Thoracic aorta (tissue), 2 donors: ENCODE measurements at places on chromosomes 5 and 9.

GRCh38 chr5:127410959-127411358 is 106.5 kb upstream of the PRRC1 start:
- no peak for DNase-seq

- no peak for DNase-seq
These were observed 117.9 kb upstream of the DAB2 start for GRCh38 chr5:39542511-39543285.

- DNase-seq, result no peak
These were observed 688.9 kb upstream of the CDH9 start for GRCh38 chr5:27727254-27727653.

DNA sequence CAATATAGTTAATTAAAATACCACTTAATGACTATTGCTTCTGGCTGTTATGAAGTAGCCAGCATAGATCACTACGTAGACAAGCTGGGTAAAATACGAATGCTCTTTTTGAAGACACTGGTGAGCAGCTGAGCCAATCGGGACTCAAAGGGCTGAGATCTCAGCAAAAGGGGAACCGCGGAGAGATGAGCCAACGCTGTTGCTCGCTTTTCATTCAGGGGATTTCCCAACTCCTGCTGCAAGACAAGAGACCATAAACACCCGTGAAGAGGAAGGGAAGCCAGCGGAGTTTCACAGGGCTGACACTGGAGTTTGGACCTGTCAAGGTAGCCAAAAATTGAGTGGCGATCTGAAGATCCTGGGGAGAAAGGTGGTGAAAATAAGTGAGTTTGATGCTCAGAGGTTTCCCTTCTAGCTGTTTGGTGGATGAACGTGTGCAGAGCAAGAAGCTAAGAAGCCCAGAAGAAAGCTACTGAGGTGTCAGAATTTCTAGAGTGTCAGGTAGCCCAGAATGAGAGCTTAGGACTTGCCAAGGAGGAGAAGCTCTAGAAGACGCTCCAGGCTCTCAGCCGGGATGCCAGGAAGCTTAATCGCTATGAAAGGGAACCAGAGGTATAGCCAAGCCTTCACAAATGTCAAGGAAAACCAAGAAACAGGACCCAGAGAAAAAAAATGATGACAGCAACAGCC is 79.6 kb upstream of the RNU6ATAC start:
- DNase-seq, result no peak

DNA sequence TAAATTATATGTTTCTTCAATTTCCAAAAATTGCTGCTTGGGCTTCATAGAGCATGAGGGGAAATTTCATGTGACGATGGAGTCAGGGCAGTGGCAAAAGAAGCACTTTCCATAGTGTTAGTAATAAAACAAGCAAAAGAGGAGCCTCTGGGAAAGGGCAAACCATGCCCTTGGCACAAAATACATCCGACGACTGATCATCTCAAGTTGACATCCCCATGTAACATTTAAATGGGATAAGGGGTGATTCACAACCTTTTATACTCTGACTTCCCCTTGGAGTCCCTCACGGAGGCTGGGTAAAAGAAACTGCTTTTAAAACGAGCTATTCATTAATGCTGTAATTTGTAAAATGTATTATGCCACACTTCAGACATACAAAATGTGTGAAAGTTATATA is 161.4 kb upstream of the DMRT1 start:
- DNase-seq, result no peak

DNA sequence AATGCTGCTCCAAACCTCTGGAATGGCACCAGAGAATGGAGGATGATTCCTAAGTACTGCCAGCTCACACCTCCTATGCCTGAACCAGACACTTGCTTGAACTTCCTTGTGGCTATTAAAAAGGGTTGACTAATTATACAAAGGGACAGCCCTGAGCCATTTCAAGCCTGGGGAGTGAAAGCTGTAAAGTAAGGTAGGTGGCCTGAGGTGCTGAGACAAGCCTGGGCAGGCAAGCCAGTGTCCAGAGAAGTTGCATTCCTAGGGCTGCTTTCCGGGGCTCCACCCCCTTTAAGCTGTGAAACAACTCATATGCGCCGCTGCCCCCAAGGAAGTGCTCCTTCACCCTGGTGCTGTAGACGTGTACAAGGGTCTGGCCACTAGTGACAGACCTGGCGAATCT is 79.9 kb upstream of the SLC1A3 start:
- DNase-seq, result no peak

DNA sequence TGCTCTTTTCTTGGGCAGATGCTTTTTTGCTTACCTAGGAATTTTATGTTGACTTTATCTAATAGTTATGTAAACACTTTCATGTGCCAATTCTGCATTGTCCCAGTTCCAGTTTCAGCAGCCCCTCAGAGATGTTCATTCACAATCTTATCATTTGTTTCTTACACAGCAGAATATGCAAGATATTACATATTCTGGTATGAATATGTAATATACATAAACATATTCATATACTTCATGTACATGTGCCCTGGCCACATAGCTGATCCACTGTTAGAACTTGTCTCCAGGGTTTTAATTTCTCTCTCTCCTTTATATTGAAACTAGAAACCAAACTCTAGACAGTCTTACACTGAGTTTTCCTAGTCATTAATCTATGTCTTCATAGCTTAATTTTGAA is 90.2 kb upstream of the PARP8 start:
- DNase-seq, result no peak
